ENCODE measurements at places on chromosomes 2 and 18.

DNA sequence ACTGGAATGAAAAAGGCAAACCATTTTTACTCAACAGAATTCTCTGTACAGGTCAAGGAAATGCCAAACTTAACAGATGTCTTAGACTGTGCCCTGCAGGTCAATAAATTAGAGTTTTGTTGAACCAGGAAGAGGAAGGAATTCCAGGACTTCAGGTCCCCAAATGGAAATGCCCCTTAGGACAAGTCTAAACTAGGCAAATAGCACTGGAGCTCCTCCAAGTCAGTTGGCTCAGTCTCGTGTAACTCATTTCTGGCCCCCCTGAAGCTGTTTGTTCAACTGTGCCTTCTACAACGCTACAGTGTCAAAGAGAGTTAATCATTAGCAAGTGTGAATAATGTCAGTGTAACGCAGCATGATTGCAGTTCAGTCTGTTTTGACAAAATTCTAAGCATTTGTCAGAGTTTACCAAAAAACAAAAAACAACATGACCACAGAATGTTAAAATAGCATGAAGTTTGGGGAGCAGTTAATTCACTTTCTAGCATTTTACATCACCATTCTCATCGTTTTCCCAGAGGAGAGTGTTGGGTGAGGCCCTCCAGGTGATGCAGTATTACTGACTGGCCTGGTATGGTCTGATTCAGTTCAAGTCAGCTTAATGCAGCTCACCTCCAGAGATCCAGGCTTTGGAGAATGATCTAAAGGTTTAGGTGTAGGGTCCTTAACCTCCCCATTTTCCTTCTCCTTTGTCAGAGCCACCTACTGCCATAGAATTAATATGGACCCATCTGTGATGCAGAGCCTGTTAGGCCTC is 108.1 kb downstream of the AQP4 start:
- DNase-seq: no peak

GRCh38 chr2:148646231-148646559 is 1.6 kb downstream of the EPC2 start:
- no peak for DNase-seq

DNA sequence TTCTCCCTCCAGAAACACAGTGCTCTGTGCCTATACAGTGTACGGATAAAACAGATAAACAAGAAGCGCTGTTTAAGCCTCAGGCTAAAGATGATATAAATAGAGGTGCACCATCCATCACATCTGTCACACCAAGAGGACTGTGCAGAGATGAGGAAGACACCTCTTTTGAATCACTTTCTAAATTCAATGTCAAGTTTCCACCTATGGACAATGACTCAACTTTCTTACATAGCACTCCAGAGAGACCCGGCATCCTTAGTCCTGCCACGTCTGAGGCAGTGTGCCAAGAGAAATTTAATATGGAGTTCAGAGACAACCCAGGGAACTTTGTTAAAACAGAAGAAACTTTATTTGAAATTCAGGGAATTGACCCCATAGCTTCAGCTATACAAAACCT is 70.7 kb downstream of the TANK start:
- DNase-seq: no peak

DNA sequence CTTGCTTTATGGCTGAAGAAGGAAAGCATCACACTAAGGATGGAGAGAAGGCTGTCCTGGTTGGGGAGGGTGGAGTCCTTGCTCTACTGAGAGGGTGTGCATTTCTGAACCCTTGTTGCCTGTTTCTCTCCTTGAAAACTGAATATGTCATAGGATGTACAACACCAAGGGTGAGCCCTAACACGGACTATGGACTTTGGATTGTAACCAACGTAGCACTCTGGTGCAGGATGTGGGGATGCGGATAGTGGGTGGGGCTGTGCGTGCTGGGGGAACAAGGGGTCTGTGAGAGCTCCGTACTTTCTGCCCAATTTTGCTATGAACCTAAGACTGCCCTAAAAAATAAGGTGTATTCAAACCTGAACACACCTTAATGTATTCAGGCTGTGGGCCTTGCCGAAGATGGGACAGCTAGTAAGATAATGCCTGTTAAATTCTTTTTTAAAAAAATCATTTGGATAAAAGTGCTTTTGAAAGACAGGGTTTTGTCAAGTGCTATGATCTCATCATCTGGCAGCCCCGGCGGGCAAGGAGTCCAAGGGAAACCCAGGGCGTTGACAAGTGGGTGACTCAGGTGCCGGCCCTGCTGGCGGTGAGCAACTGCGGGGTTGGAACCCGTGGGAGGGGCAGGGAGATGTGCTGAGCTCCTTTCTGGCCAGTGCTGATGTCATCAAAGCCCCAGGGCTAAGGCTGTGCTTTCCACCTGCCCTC is 54.0 kb downstream of the GATA6 start:
- DNase-seq: no peak

GRCh38 chr2:63051042-63051794 is 588 bp downstream of the OTX1 start:
- DNase-seq: peak; percentile 63

- no peak for DNase-seq
These were observed 4.3 kb upstream of the PLCL1 start for GRCh38 chr2:197800091-197800490.

Data from activated CD8-positive, alpha-beta memory T cell treated with anti-CD3 and anti-CD28 coated beads, Interleukin-2, amount 50 U/mL, for 48 hours (primary cell).